ENCODE measurements at places on chromosomes 5 and 9.

DNA sequence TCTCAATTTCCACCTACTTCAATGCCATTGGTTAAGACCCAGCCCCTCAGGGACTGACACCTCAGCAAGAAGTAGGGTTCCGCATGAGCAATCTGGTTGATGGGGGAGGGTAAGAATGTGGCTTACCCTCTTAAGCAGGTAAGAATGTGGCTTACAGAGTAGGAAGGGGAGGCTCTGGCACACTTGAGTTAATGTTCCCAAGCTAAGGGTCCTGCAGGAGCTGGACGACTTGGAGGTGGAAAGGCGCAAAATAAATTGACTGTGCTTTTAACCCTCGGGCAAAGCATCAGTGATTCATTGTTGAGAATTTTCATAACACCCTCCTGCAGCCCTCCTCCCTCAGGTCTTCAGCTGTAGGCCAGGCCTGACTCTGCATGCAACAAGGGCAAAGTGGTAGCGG lies 24.9 kb upstream of the ADRA1B start:
- no peak for DNase-seq

GRCh38 chr5:111513131-111513520 lies 791 bp upstream of the STARD4 start:
- no peak for DNase-seq

DNA sequence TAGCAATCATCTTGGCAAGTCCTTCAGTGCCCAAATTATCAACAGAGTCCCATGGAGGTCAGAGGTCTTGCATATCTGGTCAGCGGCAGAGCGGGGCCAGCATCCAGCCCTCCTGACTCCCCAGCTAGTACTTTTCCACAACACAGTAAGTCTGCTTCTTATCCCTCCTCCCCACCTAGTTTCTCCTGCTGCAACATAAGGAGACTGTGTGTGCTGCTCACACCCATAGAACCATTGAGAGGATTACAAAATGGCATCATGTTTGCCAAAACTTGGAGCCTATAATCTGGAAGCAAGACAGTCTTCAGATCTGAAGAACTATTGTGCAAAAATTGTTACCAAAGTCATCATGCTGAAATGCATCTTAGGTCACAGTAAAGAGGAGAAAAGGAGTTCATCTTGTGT lies 125.8 kb upstream of the ZNF366 start:
- peak; percentile 62 for DNase-seq

GRCh38 chr5:125486634-125487033 lies 740.2 kb upstream of the ZNF608 start:
- DNase-seq: peak; percentile 66

DNA sequence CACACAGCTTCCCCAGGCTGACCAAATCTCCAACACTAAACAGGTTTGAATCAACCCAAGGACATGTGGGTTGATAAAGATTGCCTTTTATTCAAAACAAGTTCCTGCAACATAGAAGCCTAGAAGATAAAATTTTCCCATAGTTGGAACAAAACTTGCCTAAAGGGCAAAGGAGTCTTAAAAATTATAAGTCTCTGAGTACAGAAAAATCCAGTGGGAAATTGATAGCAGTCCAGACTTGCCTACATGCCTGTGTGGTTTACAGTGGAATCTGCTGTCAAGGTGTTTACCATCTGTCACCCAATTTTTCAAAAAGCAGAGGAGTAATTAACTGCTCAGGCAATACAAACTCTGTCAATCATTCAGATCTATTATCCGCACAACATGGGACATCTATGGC lies 168.2 kb downstream of the PPP2R2B start:
- DNase-seq: no peak

DNA sequence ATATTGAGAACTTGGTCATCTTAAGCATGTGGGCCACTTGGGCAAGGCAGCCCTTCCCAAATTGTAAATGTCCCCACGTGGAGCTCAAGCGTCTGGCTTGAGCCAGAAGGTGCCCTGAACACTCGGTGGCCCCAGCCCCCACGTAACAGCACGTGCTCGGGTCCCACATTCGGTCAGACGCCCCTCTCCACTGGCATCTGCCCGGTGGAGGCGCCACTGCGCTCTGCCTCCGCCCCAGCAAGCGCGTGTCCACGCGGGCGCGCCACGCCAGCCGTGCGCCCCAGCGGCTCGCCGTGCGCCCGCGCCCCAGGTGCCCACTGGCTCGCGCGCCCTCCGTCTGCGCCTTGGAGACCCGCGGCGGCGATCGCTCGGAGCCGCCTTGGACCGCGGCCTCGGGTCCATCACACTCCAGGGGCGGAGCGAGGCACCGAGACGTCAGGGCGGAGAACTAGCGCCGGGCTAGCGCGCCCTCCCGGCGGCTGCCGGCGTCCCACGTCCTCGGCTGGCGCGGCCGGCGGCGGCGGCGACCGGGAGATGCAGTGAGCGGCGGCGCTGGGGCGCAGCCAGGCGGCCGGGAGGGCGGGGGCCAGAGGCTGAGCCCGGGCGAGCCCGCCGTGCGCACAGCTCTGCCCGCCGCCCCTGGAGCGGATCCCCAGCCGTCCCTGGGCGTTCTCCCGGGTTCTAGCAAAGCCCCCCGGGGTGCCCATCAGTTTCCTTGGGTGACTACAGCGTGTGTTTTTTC lies at the start of gene PALM2AKAP2:
Gene PALM2AKAP2, plus strand, starts transcription at position 488 of the 742 bp plus-strand sequence. CDS start 291 bp downstream, outside the sequence.
- DNase-seq: peak; percentile 54

DNA sequence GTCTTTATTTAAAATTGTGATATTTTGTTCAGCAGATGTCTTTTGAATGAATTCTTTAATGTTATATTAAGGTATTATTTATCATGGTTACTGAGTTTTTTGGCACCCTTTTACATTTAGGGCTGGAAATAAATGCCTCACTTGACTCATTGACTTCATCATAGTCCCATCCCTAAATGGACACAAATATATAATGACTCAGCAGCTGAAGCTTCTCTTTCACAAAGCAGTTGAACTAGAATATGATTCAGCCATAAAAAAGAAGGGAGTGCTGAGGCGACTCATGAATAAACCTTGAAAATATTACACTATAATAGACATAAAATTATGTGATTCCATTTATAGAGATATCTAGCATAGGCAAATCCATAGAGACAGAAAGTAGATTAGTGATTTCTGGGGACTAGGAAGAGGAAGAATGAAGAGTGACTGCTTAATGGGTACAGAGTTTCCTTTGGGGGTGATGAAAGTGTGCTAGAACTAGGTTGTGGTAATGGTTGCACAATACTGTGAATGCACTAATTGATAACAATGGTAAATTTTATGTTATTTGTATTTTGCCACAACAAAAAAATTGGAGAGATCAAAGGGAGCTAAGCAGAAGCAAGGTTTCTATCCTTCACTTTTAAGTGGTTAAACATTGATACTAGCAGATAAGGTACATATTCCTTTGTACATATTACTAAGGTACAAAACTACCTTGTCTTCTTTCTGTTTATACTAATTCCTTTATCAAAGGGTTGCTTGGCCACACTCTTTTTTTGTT lies 449.6 kb downstream of the NTRK2 start:
- no peak for DNase-seq

DNA sequence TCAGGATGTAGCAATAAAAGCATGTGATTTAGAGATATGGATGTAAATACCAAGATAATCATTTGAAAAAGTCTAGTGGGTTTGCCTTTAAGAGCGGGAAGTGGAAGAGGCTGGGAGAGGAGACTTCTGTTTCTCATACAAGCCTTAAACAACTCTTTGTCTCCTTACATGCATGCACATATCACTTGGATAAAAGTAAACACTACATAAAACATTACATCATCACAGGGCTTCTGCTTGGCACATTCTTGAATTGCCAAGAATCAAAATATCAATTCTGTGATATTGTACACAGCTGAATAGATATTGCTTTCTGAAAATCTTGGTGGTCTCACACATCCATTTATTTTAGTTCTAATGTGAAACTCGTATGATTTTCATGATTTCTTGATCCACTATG lies 57.6 kb downstream of the FOXD1 start:
- DNase-seq: no peak

DNA sequence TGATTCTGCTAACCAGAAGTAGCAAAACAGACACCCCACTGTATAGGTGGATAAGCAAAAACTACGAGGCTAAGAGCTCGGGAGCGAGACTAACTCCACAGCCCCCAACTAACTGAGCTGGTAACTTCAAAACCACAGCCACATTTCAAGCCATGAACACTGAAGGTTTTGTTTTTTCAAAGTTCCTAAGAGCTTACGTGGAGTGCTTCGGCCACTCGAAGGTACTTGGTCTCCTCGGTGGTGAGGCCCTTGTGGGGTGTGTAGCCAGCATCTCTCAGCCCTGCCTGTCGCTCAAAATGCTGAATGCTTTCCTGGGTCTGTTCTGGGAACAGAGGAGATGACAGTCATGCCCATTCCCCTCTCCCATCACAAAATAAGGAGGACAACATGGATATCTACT lies 11.1 kb downstream of the KIAA1191 start:
- DNase-seq: no peak

- DNase-seq: peak; percentile 49
These were observed 330.1 kb downstream of the ENC1 start for GRCh38 chr5:74310386-74310785.

DNA sequence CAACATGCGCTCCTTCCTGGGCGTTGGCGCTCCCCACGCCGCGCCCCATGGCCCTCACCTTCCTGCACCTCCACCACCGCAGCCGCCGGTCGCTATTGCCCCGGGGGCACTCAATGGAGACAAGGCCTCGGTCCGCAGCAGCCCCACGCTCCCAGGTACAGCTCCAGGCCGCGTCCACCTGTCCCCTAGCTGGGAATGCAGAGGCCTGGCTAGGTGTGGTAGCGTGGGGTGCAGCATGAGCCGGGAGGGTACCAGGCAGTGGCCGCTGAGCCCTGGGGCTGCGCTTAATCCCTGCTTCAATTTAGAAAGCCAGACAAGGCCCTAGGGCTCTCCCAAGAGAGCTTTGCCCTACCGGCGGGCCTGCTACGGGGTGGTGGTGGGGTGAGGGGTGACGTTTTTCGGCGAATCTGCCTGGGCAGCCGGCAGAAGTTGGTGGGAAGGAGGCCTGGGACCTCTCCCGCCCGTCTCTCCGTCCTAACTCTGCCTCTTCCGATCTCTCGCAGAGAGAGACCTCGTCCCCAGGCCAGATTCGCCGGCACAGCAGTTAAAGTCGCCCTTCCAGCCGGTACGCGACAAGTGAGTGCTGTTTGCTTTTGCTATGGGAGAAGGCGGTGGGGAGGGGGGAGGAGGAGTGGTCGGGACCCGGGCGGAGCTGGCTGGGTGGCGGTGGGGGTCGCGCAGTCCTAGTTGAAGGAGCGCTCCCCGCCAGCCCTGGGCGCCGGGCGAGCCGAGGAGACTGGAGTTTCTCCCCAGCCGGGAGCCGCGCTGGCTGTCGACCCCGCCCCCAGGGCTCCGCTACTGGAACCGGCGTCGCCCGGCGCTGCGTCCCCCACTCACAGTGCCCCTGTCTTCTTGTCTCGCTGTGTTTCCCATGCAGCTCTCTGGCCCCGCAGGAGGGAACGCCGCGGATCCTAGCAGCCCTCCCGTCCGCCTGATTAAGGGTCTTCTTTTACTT lies 4.8 kb downstream of the IRX1 start:
- DNase-seq: no peak

DNA sequence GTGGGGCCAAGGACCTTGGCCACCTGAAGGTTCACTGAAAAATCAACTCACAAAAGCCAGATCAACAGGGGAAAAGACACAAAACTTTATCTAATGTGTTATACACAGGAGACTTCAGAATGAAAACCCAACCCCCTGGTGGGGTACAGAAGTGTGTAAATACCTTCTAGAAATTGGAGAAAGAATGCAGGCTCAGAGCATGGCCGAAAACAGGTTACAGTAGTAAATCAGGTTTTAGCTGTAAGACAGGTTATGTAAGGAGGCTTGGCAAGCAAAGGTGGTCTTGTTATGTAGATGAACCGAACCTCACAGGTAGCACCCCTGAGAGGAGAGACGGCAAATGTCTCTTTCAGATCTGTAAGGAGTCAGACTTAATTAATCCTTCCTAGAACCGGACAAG lies 10.0 kb downstream of the CEMIP2 start:
- DNase-seq: no peak

- no peak for DNase-seq
These were observed 6.2 kb downstream of the WNK2 start for GRCh38 chr9:93190133-93190525.

DNA sequence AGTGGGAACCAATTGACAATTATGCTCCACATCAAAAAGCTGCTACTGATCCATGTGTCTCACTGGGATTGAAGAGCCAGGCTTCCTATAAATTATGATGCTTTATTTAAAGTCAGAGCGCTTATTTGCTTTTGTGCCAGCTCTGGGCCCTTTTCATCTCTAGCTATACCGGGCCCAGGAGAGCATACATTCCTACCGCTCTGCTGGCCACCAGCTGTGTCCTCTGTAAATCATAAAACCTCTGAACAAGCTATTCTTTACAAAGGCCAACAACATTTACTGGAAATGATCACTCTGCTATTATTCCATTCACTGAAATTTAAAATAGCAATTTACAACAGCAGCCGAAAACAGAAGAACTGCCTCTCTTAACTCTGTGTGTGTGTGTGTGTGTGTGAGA lies 86.6 kb downstream of the ZNF608 start:
- no peak for DNase-seq

Measured in fibroblast of mammary gland (primary cell).